ENCODE measurements at places on chromosomes 6 and 20.

GRCh38 chr6:11806561-11807317 lies 28.1 kb upstream of the ADTRP start:
- no peak for DNase-seq

DNA sequence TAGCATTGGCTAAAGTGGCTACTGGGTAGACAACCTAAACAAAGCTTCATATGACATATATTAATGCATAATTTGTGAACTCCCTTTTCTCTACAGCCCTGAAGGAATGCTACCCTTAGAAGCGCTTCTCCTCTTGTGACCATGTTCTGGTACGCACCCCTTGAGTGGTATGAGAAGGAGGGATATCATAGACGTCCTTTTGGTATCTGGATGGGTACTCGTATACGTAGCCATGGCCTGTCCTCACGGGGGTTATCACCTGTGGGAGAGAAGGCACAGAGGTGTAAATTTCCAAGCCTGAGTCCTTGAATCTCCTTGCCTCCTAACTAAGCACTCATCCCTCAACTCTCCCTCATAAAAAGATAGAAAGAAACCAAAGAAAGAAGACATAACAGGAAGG lies 39.0 kb downstream of the NEDD9 start:
- no peak for DNase-seq

DNA sequence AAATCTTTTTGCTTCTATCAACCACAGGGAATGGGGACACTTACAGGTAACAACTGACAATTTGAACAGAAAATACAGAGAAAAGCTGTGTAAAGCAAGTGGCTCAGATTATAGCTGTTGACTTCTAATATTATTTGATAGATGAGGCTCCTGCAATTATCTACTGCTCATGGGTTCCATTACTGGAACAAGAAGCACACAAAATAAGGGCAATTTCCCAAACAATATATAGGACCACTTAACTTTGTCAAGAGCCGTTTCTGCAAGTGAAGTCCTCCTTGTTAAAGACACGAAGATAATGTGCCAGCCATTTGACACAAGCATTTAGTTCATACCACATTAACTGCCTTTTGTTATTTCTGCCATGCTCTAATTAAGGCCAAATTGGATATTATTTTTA lies 315.5 kb upstream of the ARID1B start:
- no peak for DNase-seq

- DNase-seq: no peak
Observed at GRCh38 chr6:55668591-55668990, 89.6 kb upstream of the HMGCLL1 start.

- DNase-seq: no peak
Observed at GRCh38 chr6:134347885-134348805, 30.2 kb upstream of the SGK1 start.

GRCh38 chr20:34089655-34090345 lies 22.2 kb downstream of the EIF2S2 start:
- peak; percentile 21 for DNase-seq

DNA sequence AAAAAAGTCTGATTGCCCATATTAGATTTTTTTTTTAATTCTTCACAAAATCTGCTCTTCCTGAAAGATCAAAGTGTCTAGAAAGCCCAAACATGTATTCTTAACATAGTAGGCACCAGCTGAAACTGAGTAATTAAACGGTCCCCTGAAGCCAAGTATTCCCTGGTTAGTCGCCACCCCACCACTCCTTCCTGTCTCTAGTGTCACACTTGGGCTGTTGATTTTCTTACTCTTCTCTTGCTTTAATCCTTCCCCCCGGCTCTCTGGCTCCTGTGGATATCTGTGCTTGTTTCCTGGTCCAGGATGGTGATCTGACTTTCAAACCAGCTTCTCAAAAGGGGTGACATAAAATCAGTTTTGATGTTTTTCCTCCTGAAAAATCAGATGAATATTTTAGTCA lies 162.9 kb downstream of the QKI start:
- DNase-seq: no peak

DNA sequence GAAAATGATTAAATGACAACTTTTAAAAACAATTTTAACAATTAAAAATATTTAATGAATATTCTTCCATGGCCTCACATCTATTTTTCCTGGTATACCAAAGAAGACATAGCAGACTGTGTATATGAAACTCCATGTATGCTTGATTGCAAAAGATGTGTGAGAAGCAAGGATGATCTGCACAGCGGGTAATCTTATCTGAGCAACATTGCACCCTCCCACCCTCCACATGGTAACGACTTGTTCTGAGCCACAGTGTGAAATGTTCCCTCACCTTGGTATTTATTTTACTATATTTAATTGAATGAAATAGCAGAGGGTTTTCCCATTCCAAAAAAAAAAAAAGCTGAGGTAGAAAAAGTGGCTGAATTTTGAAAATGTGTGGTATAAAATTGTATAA lies 204.4 kb downstream of the SYNE1 start:
- DNase-seq: no peak

DNA sequence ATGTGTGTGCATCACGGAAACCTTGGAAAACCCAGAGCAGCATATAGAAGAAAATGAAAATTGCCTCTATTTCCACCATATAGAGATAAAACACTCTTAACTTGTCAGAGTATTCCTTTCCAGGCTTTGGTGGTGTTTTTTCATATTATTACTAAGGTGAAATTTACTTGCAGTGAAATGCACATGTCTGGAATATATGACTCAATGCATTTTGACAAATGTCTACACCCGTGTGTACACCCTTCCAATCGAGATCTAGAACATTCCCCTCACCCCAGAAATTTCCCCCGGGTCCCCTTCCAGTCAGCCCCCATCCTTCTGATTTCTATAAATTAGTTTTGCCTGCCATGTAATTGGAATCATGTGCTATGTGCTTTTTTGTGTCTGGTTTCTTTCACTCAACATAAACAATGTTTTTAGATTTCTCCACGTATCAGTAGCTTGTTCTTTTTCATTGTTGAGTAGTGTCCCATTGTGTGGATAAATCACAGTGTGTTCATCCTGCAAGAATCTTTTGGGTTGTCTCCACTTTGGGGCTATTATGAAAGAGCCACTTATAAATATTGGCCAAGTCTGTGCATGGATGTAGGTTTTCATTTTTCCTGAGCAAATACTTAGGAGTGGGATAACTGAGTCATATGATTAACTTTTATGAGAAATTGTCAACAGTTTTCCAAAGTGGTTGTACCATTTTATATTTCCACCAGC lies 19.9 kb upstream of the PREX1 start:
- DNase-seq: no peak

- DNase-seq: no peak
Observed at GRCh38 chr20:63500902-63501817, 2.3 kb upstream of the EEF1A2 start.

DNA sequence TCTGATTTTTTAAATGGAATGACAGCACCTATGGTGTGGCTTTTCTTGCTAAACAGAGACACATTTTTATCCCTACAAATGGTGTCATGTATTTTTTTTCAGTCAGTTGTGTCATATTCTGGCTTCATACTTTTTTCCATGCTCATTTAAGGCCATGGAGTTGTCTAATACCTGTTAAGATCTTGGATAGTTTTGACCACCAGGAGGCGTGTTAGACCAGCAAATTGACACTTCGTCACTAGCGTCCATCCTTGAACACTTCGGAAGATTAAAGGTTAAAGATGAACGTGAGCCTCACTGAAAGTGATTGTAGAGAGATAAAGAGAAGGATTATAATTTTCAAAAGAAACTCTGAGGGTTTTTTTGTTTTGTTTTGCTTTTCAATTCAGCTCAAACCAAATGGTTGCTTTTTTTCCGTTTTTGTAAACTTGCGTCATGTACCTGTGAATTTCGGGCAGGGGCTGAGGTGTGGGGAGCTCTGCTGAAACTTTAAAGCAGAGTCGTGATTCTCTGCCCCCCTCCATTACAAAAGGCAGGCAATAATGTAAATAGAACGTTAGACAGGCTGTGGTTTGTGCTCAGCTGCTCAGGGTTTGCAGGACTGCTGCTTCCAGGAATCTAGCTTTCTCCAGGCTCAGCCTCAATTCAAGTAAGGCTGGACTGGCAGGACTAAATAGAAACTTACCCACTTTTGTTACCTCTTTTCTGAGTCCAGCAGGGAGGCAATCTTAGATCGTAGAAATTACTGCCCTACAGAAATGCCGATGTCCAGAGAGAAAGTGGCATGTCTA lies 245.1 kb downstream of the FOXA2 start:
- DNase-seq: peak; percentile 90

- no peak for DNase-seq
Observed at GRCh38 chr6:154292066-154292465, 64.5 kb downstream of the IPCEF1 start.

GRCh38 chr6:144606083-144606482 lies 320.9 kb downstream of the UTRN start:
- DNase-seq: no peak

- DNase-seq: no peak
Observed at GRCh38 chr20:46872328-46873211, 22.1 kb upstream of the EYA2 start.

Data from NCI-H526 (cell line).